ENCODE measurements at places on chromosomes 3 and 15. TPM values are rescaled to one million over a fixed set of nuclear protein-coding genes. Genes with fewer than 3 reads are reported as not detected.

DNA sequence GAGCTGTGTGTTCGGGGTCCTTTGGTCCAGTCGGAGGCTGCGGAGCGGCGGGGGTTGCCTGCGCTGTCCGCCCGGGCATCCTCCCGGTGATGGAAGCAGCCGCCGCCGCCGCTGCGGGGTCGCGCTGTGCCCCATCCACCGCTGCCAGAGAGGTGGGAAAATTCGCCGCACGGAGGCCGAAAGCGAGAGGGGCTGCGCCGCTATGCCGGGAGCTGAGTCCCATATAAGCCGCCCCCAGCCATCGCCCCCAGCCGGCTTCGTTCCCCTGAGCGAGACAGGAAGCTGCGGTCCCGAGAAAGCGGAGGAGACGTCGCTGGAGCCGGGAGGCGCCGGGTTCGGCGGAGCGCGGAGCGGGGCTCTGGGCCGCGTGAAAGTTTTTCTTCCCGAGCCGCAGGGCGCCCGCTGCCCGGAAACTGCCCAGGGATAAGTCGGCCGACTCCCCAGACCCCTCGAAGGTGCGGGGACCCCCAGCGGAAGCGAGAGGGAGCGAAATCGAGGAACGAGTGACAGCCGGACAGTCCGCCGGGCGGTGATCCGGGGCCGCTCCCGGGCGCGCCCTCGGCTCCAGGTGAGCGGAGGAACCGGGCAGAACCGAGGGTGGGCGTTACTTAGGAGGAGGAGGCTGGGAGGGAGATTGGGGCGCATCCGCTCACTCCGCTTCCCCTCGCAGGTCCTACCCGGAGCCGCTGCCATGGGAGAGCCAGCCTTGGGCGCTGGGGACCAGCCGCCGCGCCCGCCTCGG, 574 bp downstream of the CHST2 start:
- no peak for DNase-seq

DNA sequence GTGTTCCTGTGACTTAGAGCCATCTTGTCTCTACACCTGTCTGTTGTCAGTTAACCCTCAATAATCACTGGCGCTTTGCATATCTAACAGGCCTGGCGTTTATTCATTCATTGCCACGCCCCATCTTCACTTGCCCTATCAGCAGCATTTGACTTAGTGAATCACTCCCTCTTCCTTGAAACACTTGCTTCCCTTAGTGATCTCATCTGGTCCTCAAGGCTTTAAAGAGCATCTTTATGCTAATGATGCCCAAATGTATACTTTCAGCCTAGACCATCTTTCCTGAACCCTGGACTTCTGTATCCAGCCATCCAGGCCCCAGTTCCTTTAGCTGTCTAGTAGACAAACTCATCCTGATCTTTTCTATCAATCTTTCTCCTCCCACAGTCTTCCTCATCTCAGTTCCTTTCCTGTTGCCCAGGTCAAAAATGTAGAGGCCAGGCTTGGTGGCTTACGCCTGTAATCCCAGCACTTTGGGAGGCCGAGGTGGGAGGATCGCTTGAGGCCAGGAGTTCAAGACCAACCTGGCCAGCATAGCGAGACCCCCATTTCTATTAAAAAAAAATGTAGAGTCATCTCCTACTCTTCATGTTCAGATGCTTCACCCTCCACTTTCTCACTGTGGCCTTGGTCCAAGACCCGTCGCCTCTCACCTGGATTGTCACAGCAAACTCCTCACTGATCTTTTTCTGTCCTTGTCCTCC, 1.4 kb upstream of the IGDCC4 start:
- no peak for DNase-seq

- DNase-seq = no peak
These were observed 5.4 kb upstream of the TRIM59 start for GRCh38 chr3:160454995-160455394.

The SNX22 gene
- 1.9 TPM for polyA plus RNA-seq

The CHDH gene
- polyA plus RNA-seq = 8.8 TPM

Measured in left kidney (tissue), 8 donors.